ENCODE measurements at places on chromosomes 16 and 17.

DNA sequence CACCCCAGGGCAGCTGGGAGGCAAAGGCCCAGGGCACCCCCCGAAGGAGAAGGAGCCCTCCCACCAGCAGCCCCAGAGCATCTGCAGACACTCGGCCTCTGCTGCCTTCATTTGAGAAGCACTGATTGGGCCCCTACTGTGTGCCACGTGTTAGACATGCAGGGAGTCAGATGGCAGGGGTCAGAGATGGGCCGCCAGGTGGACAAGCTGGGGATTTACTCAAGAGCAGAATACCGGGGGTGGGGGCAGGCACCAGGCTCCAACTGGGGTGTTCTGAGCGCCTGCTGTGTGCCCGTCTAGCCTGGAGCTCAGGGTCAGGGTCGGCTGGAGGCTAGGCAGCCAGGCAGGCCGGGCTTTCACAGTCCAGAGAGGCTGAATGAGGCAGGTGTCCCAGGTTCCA, 18.7 kb downstream of the TPSG1 start:
- no peak for DNase-seq

GRCh38 chr17:28849281-28849680, 5.5 kb upstream of the ERAL1 start:
- DNase-seq, result no peak

- no peak for DNase-seq
Observed at GRCh38 chr16:83197450-83197849, 570.7 kb downstream of the CDH13 start.

DNA sequence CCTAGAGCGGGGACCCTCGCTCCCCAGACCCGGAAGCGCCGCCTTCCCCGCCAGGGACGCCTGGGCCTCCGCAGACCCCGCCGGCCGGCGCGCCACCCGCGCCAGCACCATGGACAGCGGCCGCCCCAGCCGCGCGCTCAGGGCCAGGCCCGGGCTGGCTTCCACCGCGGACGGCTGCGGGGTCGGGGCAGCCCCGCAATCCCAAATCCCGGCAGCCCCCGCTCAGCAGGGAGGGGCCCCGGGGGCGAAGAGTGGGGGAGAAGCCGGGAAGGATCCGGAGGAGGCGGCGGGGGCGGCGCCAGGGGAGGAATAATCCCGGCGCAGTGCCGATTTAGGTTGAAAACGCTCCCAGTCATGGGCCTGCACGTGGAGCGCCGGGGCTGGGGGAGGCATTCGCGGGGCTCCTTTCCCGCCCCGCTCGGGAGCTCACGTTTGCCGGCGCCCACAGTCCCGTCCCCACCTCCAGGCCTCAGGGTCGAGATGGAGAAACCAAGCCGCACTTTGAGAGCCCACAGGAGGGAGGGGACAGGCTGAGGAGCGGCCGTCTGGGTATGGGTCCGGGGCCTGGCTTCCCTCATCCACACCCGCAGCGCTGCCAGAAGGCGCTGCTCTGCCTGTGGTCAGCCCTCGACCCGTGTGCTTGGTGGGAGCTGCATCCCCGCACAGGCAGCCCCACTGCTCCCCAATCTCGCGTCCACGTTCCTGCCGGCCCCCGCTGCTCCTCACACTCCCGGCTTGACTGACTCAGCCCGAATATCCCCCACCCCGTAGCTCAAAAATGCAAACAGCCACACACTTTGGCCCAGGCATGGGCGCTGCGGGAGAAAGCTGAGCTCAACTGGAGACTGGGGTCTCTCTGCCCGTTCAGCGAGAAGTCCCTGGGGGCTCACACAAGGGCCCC, 4.7 kb downstream of the FBXL16 start:
- peak; percentile 36 for DNase-seq

DNA sequence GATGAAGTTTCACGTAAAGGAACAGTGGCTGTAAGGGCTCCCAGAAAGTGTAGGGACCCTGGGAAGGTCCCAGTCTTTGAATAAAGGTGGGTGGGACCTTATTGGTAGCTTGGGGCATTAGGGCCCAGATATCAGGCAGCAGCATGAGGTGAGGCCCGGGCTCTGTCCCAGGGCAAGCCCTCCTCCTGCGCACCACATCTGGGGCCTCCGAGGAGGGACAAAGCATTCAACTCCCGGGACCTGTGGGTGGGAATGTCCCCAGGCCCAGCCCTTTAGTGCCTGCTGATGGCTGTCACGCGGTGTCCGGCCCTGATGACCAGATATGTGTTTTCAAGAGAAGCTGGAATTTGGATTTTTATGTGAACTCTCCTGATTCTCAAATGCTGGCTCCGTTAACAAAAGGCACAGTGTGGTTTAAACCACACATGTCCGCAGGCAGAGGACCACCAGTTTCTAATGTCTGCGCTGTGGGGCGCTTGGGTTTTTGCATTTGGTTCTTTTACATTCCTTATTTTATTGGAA, 30.4 kb downstream of the RAI1 start:
- DNase-seq, result no peak

GRCh38 chr16:79932572-79932971, 332.0 kb upstream of the MAF start:
- no peak for DNase-seq

Measured in activated gamma-delta T cell treated with Interleukin-2 at 50 U/mL for 16 hours (primary cell).